ENCODE measurements at places on chromosomes 16 and 17.

- no peak for DNase-seq
These were observed 16.8 kb upstream of the MMP2 start for GRCh38 chr16:55462241-55462640.

- DNase-seq, result peak; percentile 79
These were observed 2.9 kb upstream of the TTYH2 start for GRCh38 chr17:74210191-74211140.

DNA sequence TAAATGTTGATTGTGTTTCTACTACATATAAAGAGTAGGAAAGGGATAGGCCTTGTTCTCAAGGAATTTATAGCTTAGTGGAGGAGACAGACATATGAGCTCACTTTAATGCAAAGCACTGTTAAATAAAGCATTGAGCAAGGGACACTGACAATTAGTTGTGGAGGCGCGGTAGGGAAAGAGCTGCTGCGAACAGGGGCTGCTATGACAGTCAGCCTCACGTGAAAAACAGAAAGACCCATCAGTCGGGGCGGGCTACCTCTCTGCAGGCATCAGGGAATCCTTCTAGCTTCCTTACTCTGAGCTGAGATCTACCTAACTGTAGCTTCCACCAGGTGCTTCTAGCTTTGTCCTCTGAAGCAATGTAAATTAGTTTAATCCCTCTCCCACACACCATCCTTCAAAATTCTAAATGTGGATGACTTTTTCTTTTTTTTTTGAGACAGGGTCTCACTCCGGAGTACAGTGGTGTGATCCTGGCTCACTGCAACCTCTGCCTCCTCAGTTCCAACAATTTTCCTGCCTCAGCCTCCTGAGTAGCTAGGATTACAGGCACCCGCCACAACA, 129.9 kb upstream of the ZFHX3 start:
- DNase-seq, result no peak

DNA sequence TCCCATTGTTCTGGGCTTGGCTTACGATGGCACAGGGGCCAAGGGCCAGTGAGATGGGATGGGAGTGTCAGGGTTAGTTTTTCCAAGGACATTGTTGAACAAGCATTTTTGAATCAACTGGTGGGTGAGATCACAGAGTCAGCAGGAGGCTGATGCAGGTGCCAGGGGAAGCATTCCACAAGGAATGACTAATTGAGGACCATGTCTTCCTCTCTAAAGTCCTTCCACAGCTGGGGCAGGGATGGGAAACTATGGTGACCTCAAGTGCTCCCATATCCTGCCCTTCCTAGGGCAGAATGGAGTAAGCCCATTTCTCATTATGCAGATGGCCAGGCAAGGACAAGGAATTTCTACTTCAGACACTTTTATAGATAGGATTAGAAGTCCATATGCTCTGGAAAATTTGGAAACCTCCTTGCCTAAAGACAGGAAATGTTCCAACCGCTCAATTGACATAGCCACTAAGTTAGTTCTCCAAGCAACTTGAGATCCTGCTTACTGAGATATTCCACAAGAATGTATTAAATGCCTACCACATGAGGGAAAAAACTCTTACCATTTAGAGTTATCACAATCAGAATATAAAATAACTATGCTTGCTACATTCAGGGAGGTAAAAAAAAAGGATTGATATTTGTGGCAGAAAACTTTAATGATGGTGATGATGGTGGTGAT, 21.2 kb upstream of the ENGASE start:
- no peak for DNase-seq

DNA sequence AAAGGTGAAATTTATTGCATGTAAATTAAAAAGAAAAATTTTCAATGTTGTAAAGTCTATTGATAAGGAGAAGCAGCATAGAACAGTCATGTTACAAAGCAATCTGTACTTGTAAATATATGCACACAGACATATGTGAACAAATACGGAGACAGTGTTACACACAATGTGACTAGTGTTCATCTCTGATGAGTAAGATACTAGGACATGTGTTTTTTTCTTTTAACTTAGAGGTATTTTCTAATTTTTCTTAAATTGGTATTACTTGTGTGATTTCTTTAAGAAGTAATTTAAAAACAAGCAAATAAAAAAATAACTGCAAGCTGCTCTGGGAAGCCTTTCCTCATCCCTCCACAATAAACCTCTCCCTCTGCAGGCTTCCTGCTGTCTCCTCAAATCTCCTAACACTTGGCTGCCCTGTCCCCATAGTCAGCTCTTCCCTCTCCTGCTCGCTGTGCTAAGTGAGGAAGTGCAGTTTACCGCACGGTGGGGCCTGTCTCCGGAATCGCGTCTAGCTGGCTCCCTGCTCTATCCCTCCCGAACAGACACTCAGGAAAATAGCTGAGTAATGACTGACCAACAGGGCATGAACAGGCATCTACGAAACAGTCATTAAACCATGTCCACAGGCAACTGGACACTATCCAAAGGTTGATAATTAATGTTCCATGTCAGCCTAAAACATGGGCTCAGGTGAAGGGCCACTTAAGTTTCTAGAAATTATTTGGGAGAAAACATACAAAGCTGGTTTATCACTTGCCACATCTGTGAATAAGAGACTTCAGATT, 35.9 kb downstream of the CMTM4 start:
- peak; percentile 62 for DNase-seq

DNA sequence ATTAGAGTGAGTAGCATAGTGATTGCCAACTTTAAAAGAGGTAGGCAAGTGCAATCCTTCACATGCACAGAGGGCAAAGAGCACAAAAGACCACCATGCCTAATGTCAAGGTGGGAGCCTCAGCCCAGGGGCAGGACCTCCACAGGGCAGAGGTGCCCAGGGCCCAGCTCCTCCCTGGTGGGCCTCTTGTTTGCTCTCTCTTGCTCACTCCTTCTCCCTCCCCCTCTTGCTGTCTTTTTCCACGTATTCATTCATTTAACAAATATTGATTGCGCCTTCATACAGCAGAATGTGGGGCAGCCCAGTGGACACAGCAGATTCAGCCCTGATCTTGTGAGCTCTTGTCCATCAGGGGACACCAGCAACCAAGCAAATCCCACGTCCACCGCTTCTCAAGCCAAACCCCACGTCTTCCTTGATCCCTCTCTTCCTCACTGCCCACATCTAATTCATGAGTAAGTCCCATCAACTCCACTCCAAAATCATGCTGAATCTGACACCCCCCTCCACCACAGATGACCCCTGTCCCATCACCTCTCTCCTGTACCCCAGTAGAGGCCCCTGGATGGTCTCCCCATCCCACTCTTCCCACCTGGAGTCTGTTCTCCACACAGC, 44.1 kb upstream of the RPL38 start:
- DNase-seq, result no peak

- no peak for DNase-seq
These were observed 62.7 kb upstream of the GSE1 start for GRCh38 chr16:85550422-85550864.

GRCh38 chr16:83159049-83159448, 532.3 kb downstream of the CDH13 start:
- no peak for DNase-seq

DNA sequence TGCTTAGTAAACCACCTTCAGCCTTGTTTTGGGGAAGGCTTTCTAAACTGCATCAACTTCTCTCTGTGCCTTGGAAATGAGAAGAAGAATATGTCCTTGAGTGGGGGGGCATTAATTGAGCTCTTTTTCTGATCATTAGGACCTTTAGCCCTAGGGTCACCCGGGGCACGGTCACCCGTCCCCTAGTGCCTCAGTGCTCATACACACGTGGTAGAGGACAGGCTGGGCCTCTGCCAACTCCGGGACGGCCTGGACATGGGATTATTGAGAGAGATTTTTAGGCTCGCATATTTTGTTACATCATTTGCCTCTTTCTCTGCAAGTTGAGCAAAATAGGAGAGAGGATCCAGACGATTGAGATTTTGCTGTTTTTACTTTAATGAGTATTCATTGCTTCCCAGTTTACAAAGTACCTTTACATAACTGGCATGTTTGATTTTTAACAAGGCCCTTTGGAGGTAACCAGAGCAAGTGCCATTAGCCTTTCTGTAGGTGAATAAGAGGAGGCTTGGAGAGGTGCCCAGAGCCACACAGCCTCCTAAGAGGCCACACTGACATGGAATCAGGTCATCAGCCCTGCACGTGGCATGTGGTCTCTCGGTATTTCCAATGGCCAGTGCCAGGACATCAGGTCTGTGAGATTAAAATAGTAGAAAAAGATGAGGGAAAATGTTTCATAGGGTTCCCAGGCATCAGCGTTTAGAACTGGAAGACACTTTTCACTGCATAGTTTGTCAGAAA, 11.1 kb downstream of the PMM2 start:
- no peak for DNase-seq

DNA sequence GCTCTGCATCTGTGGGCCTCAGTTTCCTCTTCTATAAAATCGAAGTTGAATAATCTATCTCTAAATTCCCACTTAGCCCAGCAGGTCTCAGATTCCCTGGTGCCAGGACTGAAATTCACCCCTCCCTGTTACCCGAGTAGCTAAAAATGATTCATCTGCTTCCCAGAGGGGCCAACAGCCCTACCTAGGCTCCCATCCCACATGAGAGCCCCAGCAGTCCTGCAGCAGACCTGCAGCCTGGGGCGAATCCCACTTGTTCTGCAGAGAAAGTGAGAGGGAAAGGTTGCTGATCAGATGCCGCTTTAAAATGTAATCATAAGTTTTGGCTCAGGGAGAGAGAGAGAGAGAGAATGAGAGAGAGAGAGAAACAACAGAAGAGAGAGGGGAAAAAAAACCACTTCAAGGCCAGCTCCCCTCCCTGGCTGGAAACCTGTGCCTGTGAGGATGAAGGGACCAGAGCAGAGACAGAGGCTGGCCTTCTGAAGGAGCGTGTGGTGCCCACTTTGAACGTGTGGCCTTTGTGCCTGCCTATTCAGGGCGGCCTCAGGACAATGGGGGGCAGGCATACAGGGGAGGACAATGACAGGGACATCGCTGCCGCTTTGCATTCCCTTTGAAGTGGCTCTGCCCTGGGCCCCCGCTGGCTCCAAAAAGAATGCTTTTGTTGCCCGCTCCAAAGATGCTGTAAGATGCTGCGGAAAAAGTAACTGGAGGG, 85.2 kb upstream of the NKD1 start:
- DNase-seq, result peak; percentile 95

GRCh38 chr17:45338996-45339535, 22.2 kb upstream of the MAP3K14 start:
- no peak for DNase-seq

- DNase-seq, result no peak
These were observed 80.6 kb downstream of the MGAT5B start for GRCh38 chr17:76948726-76949342.

DNA sequence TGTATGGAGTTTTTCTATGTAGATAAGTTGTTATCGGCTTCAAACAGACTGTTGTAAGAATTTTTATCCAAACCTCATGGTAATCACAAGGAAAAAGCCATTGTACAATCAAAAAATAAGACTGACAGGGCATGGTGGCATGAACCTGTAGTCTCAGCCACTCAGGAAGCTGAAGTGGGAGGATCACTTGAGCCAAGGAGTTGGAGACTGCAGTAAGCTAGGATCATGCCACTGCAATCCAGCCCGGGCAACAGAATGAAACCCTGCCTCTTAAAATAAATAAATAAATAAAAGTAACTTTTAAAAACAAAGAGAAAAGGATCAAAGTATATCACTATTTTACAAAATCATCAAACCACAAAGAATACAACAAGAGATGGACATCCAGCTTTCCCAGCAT, 14.4 kb downstream of the OR1A1 start:
- DNase-seq, result no peak

DNA sequence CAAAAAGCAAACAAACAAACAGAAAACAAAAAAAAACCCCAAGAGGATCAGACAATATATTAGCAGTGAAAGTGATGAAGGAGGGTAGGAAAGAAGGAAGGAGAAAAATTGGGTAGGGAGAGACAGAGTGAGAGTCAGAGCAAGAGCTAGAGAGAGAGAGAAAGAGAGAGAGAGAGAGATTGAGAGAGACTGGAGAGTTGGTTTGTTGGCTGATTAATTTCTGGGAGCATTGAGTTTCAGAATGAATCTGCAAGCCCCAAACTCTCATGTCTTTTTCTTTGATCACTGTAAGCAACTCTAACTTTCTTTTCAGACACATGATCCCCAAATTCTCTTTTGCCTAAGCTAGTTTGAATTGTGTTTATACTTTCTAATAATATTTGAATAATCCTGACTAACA, 388.1 kb downstream of the SHISA9 start:
- no peak for DNase-seq

DNA sequence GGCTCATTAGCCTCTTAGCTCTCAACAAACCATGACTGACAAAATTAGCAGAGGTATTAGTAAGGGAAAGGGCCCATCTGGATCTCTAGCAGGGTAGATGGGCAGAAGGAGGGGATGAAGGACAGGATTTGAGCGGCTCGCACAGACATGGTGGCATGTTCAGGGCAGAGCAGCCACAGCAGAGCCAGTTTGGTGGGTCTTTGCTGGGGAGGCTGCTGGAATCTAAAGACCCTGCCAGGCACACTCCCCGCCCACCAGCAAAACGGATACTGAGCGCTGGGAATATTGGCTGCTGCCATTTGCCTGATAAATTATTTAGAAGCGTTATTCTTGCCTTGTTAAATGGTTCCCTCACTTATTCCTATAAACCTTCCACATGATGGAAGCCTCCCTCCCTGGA, 20.7 kb upstream of the NAT9 start:
- DNase-seq, result no peak

Measured in brain (organoid and tissue), 16 donors.